Renal pelvis (tissue), 12 donors: ENCODE measurements at places on chromosomes 4 and X.

DNA sequence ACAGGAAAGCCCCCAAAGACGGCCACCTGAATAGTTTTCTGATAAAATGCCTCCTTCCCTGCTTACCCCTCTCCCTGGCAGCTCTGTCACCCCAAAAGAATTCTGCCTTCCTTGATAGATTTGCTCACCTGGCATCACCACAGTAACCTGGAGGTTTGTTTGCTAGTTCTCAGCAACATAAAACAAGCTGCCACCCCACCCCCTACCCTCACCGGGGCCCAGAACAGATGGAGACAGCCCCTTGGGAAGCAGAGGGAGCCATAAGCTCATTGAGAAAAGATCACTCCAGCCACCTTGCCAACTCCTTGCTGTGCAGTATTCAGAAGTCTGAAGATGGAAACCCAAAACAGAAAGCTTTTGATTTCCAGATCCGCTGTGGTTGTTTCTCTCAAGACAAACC lies 108.6 kb downstream of the DHX15 start:
- no peak for DNase-seq

GRCh38 chr4:3304831-3305609 lies 12.2 kb downstream of the RGS12 start:
- peak; percentile 64 for DNase-seq

DNA sequence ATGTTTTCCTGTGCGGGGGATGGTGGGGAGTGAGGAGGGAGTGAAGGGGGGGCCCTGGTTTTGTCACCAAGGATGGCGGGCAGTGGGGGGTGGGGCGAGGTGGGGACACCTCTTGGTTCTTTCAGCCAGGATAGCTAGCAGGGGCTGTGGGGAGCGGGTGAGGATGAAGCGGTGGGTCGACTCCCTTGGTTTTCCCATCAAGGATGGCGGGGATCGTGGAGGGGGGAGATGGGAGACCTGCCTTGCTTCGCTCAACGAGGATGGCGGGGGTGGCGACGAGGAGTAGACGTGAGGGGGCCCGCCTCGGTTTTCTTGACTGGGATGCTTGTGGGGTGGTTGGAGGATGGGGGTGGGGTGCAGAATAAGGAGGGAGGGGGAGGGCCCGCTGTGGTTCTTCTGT lies 643 bp downstream of the FHL1 start:
- no peak for DNase-seq

GRCh38 chr4:42638321-42638720 lies 18.6 kb downstream of the ATP8A1 start:
- DNase-seq, result no peak

- no peak for DNase-seq
These were observed 2101.5 kb upstream of the TENM3 start for GRCh38 chr4:180141734-180142133.

DNA sequence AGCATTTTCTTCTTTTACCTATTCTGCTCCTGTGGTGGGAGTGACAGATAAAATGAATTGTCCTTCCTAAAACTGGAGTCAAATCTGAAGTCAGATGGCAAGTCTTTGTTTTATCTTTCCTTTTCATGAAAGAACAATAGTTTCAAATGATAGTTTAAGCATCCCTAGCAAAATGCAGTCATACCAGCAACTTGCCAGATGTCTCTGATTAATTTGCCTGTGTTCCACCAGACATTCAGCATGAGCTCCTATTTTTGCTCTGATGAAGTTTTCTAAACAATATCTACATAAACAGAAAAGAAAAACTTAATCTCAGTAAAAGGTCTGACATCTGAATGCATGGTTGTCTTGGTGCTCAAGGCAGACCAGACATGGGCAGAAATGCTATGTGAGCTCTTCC lies 15.2 kb downstream of the PRKG2 start:
- DNase-seq, result no peak

GRCh38 chrX:26851981-26852380 lies 611.2 kb downstream of the PPP4R3C start:
- DNase-seq, result peak; percentile 1

- no peak for DNase-seq
These were observed 133.6 kb upstream of the FAM9C start for GRCh38 chrX:13177921-13178566.

DNA sequence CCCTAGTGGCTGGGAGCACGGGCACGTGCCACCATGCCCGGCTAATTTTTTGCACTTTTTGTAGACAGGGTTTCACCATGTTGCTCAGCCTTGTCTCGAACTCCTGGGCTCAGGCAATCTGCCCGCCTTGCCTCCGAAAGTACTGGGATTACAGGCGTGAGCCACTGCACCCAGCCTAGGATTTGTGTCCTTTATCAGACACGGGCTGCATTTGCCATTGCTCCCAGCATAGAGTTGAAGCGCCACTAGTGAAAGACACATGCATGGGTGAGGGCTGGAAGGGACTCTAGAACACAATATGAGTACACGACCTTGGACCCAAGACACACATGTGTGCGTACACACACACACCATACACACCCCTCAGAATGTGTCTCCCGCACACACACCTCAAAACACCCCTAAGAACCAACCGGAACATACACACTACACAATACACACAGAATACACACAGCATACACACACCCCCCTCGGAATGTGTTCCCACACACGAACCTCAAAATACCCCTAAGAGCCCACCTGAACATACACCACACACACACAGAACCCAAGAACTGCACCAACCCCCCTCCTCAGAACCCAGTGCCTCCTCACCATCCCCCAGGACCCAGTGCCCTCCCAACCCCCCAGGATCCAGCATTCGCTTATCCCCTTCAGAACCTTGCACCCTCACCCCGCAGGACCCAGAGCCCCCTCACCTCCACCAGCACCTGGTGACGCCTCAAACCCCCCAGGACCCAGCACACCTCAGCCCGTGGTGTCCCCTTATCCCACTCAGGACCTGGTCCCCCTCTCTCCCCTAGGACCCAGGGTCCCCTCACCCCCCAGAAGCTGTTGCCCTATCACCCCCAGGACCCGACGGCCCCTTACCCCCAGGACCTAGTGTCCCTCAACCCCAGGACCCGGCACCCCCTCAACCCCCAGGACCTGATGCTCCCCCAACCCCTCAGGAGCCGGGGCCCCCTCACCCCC lies 1.0 kb downstream of the TNIP2 start:
- no peak for DNase-seq

- no peak for DNase-seq
These were observed 7.8 kb downstream of the RBM47 start for GRCh38 chr4:40621592-40622512.

- no peak for DNase-seq
These were observed 45.4 kb downstream of the APLN start for GRCh38 chrX:129609395-129609794.
